ENCODE measurements at places on chromosomes 3 and 15. TPM values are rescaled to one million over a fixed set of nuclear protein-coding genes. Genes with fewer than 3 reads are reported as not detected.

GRCh38 chr3:139534992-139535879 lies 4.3 kb downstream of the RBP1 start:
- peaks cover 80% of the 10 kb centered on the region for H3K4me1 ChIP-seq
- H3K4me3 ChIP-seq, result no peak overlapping the region
- H3K36me3 ChIP-seq, result peaks cover 5% of the 10 kb centered on the region
- no peaks in the 10 kb centered on the region for H3K27me3 ChIP-seq
- DNase-seq, result no peak

DNA sequence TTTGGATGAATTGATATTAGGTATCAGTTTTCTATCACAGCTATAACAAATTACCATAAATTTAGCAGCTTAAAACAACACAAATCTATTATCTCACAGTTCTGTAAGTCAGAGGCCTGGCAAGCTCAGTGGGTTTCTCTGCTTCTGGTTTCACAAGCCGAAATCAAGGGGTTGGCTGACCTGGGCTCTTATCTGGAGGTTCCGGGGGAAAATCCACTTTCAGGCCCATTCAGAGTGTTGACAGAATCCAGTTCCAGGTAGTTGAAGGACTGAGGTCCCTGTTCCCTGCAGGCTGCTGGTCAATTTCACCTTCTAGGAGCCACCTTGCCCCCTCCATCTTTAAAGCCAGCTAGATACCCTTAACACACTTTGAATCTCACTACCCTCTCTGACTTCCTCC lies 11.1 kb upstream of the HHATL start:
- no peaks in the 10 kb centered on the region for H3K36me3 ChIP-seq
- H3K27ac ChIP-seq, result no peak overlapping the region
- DNase-seq, result no peak
- H3K4me3 ChIP-seq, result no peak overlapping the region
- no peaks in the 10 kb centered on the region for H3K4me1 ChIP-seq

GRCh38 chr3:52454250-52454937 lies 553 bp upstream of the TNNC1 start:
- no peak overlapping the region for H3K4me3 ChIP-seq
- peaks cover 33% of the 10 kb centered on the region for H3K4me1 ChIP-seq
- no peaks in the 10 kb centered on the region for H3K27me3 ChIP-seq
- peaks cover 20% of the 10 kb centered on the region for H3K36me3 ChIP-seq
- H3K27ac ChIP-seq, result peak overlapping the region; percentile 91

GRCh38 chr3:128317698-128318231 lies 148.9 kb downstream of the DNAJB8 start:
- no peak overlapping the region for H3K4me3 ChIP-seq
- DNase-seq, result peak; percentile 57
- H3K4me1 ChIP-seq, result peaks cover 47% of the 10 kb centered on the region
- no peaks in the 10 kb centered on the region for H3K27me3 ChIP-seq

The RAB6B gene
- 169 TPM for total RNA-seq

The MOBP gene
- total RNA-seq, result 433 TPM

The NECTIN3 gene
- 53.5 TPM for total RNA-seq

Data from spinal cord (tissue), 10 donors.